ENCODE measurements at places on chromosomes 7 and 10.

- DNase-seq: no peak
Observed at GRCh38 chr10:54614072-54614471, 187.0 kb downstream of the PCDH15 start.

- DNase-seq: no peak
Observed at GRCh38 chr10:126611303-126611702, 59.2 kb downstream of the C10orf90 start.

DNA sequence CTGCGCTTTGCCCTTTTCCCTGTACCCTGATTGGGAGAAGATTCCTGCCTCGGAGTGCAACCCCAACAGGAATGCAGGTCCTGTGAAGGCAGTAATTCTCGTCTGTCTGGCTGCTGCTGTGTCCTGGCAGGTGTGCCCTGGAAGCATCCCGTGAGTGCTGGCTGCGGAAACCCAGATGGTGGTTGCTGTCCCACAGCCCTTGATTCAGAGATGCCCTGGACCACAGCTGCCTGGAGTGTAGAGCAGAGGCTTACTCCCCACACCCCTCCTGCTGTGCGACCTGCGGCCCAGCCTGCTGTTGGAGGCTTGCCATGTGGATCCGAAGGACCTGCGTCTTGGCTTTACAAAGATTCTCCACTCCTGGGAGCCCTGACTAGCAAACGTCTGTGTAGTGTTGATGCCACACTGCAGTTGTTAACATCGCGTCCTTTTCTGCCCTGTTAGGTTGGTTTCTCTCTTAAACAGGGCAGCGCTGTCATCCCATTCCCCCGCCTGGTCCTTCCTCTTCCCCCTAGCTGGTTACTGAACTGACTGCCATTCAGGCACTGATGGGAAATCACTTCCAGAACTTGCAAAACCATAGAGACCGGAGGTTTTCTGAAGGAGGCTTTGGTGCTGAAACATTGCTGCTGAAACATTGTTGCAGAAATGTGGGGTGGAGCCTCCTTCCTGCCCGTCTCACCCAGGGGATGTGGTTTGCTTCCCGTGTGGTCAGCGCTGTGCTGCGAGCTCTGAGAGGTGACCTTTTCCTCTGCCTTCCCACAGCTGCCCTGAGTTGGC, 53.3 kb downstream of the DNAJB6 start:
- DNase-seq: peak; percentile 35

GRCh38 chr10:124696446-124697392, 47.5 kb downstream of the FAM53B start:
- no peak for DNase-seq

DNA sequence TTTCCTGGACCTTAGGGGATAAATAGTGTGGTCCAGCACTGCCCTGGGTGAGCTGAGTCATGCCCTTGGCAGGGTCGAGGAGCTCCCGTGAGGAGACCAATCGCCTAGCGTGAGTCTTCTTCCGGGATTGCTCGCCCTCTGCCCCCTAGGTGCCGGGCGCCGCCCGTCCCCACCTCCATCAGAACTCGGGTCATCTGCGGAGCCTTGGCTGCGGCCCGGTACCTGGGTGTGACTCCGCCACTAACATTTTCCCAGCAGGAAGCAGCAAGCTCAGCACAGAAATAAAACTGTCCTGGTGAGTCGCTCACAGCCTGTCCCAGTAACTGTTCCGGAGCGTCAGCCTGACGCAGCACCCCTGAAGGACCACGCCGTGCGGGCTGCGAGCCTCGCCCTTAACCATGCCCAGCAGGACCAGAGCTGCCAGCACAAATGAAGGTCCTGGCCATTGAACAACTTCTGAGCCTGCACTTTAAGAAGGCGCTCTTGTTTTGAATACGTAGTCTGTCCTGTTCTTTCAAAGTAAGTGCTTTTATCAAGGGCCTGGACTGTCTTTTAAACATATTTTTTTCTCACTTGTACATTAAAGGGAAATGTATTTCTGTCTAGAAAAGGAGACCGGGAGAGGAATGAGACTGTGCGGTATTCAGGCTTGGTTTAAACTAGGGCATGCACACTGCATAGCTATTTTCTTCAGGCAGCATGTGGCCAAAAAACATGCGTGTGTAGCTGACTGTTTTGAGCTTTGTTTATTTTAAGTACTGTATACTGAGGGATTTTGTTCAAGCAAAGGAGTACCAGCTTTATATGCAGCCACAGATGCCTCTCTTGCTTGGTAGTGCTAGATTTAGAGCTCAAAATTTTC, 136.7 kb downstream of the HECW1 start:
- peak; percentile 71 for DNase-seq

GRCh38 chr10:3417096-3417495, 244.5 kb upstream of the PITRM1 start:
- DNase-seq: no peak

- no peak for DNase-seq
Observed at GRCh38 chr10:34254596-34254995, 560.5 kb downstream of the PARD3 start.

GRCh38 chr7:4461531-4461930, 220.6 kb upstream of the FOXK1 start:
- no peak for DNase-seq

- DNase-seq: no peak
Observed at GRCh38 chr10:129417870-129418269, 49.2 kb upstream of the MGMT start.

GRCh38 chr7:91835826-91836368, 44.6 kb downstream of the MTERF1 start:
- no peak for DNase-seq

GRCh38 chr7:158251061-158251965, 336.3 kb downstream of the PTPRN2 start:
- no peak for DNase-seq

GRCh38 chr10:4982764-4983226, 19.6 kb downstream of the AKR1C1 start:
- no peak for DNase-seq

DNA sequence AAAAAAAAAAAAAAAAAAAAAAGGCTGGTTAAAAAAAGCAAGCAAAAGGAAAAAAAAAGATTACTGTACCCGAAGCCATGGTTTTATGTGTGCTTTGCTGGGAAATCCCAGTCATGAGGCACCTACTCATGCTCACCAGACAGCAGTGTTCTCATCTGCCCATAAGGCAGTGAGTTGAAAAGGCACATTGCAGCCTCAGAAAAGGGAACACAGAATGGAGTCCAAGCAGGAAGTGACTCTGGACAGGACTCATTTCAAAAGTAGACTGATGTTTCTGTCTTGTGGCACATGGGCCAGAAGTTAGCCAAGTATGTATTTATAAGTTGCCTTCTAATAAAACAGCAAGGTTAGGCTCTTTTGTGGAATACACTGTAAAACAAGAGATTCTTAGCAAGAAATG, 40.2 kb downstream of the PDSS1 start:
- no peak for DNase-seq

GRCh38 chr10:17278607-17279240, 50.7 kb downstream of the VIM start:
- no peak for DNase-seq

DNA sequence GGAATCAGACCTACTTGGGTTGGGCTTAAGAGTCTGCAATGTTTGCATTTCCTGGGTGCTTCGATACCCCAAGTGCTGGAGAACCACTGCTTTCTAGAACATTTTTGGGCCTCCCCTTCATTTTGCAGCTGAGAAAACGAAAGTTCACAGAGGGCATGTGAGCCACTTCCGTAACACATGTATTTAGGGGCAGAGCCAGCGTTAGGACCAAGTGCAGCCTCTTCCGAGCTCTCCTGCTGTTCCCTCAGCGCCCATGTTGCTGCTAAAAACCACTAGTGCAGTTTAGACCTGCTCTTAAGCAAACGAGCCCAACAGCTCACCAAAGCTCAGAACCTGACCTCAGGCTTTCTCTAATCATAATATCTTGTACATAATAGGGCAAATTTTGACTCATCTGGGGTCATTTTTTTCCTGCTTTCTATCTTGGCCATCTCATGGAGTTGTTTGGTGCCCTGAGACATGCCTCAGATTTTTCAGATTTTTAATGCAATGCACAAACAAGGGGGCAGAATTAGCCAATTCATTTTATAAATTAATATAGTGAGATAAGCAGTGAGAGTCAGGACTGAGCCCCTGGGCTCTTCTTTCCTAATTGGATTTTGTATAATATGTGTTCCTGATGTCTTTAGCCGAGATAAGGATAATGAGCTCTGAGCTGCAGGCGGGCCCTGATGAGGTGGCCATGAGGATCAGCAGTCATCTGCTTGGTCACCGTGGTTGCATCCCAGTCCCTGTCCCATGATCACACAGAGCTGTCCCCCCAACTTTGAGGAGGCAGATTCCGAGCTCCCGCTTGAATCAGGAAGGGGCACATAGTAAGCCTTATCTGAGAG, 12.9 kb downstream of the BAG3 start:
- peak; percentile 66 for DNase-seq

DNA sequence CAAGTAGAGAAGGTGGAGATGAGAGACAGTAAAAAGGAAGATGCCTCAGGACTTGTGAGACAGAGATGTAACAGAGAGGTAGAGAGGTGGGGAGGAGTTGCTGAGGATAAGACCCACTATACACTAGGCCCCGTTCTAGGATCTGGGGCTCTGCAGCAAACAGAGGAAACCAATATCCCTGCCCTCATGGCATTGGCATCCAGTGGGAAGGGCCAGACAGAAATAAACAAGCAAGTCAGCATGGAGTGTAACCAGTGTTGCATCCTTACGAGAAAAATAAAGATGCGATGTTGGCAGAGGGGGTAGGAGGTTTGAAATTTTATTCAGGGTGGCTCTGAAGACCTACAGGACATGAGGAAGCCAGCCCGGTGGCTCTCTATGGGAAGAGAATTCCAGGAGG, 22.0 kb upstream of the EEPD1 start:
- DNase-seq: no peak

GRCh38 chr10:114615600-114616007, 42.5 kb downstream of the ABLIM1 start:
- no peak for DNase-seq

GRCh38 chr7:130887957-130888371, 154.0 kb upstream of the KLF14 start:
- DNase-seq: peak; percentile 11

DNA sequence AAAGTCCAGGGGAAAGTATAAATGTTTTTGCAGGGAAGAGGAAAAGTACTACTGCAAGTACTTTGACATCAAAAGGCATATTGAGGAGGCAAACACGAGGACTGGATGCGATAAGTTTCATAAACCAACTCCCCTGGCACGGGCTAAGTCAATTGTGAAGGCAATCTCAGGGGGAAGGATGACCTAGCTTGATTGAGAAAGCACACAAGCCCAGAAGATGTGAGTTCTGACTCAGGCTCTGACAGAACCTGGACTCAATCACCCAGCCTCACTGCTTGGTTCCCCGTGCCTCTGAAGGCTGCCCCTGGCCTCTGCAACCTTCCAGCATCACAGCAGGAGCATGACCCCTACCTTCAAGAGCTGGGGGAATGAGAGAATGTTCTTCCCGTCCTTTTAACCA, 93.2 kb upstream of the ZNF438 start:
- DNase-seq: no peak

DNA sequence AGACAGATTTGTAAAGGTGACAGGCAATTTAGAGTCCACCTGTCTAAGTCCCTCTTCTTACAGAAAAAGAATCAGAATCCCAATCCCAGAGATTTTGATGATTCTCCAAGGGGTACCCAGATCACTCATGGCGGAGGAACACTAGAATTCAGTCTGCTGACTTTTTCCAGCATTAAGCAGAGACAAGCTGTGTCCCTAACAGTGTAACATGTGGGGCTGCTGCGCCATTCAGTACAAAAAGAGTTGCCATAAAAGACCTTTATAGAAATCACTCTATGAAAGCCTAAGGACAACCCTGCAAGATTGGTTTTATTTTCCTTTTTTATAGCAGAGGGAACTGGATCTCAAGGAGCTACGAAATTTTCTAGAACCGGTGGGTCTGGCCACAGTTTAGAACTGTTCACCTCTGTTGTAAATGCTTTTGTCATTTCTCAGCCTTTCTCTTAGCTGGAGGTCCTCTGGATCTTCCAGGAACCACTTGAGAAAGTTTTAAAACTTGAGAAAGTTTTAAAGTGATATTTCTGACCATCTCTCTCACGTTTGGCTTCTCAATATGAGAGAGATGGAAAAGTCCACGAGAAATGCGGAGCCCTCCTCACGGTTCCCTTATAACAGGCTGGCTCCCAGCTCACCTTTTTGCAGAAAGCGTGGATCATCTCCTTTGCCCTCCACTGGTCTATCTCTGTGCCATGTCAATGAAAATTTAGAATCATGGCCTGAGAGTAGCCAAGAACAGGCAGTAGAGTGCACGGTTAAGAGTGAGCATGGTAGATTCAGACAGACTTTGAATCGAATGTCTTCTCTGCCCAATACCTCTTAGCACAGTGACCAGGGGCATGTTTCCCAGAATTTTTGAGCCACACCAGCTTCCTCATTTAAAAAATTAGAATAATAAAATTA, 826 bp downstream of the GIMAP7 start:
- DNase-seq: no peak

DNA sequence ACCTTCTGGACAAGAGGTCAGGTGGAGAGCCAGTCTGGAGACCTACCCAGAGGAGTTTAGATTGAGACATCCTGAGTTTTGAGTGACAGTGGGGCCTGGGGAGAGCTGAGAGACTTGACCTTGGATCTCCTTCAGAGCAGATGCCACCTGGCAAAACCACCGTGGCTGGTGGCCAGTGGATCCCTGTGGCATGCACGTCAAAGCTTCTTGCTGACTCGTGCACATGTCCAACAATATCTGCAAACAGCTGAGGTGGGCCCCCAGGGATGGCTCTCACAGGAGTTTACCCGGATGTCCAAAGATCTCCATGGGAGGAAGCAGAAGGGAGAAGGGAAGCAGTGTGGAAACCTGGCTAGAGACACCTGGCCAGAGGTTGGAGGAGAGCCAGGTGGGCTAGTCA, 230.5 kb downstream of the FANK1 start:
- DNase-seq: no peak

- DNase-seq: no peak
Observed at GRCh38 chr10:71015674-71016073, 127.3 kb upstream of the PCBD1 start.

GRCh38 chr10:5206799-5207198, 10.2 kb downstream of the AKR1C4 start:
- no peak for DNase-seq

GRCh38 chr7:80589631-80590030, 48.8 kb upstream of the CD36 start:
- DNase-seq: no peak

DNA sequence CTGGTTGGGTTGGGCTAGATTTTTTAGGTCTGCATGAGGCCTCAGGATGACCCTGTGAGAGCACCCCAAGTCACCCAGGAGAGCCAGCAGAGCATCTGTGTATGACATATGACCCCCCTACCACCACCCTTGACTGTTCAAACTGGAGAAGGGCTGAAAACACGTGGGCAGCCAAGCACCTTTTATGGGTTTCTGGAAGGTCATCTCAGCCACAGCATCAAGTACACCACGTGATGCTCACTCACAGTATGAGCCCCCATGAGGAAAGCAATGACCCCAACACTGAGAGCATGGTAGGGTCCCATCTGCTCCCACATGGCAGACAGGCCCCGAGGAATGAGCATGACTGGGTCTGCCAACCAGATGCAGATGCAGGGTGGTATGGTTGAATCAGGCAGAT, 149.4 kb upstream of the GDF10 start:
- DNase-seq: no peak

Data from hepatic stellate cell (primary cell).